ENCODE measurements at places on chromosomes 3 and 15. TPM values are rescaled to one million over a fixed set of nuclear protein-coding genes. Genes with fewer than 3 reads are reported as not detected.
A peak's percentile ranks its signal among the peaks of the same experiment; 100 is the strongest.

Gene CCR9
- not detected for total RNA-seq

Gene UCN2
- 5.3 TPM for total RNA-seq

- H3K36me3 ChIP-seq = no peaks in the 10 kb centered on the region
- H3K4me3 ChIP-seq = no peak overlapping the region
- DNase-seq = no peak
- no peak overlapping the region for H3K27ac ChIP-seq
- peaks cover 2% of the 10 kb centered on the region for H3K4me1 ChIP-seq
Observed at GRCh38 chr3:100185847-100186246, 71.5 kb upstream of the FILIP1L start.

- no peak overlapping the region for H3K4me3 ChIP-seq
- no peak for DNase-seq
- H3K4me1 ChIP-seq = peaks cover 36% of the 10 kb centered on the region
- H3K27me3 ChIP-seq = no peaks in the 10 kb centered on the region
- peak overlapping the region; percentile 56 for H3K27ac ChIP-seq
- no peaks in the 10 kb centered on the region for H3K36me3 ChIP-seq
Observed at GRCh38 chr3:37770938-37771918, 90.5 kb upstream of the CTDSPL start.
